Kidney glomerular epithelial cell (primary cell): ENCODE measurements at places on chromosomes 3 and 15.
A peak's percentile ranks its signal among the peaks of the same experiment; 100 is the strongest.

DNA sequence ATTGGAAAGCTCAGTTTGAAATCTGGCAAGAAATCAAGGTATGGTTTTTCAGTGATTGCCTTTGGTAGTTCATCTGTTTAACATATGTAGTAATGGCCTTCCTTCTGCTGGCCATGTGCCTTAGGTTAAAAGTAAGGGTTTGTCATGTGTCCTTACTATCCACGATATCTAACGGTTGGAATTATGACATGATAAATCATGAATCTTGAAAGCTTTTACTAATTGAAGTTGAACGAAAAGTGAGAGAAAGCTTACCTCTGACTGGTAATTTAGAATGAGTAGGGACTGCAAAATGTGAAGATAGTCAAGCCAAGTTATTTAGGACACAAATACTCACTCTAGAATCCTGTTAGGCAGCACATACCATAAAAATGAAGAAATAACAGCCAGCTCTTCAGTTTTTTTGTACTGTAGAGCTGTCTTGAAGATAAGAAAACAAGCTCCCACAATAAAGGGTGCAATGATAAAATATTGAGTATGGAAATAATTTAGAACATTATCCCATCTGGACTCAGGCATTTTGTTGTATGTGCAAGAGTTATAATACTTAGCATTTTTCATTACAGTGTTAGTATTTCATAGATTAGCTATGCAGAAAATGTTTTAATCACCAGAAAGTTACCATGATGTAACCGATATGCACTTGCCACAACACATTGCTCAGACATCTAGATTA is 303.4 kb downstream of the ZNF385D start:
- no peak for DNase-seq

DNA sequence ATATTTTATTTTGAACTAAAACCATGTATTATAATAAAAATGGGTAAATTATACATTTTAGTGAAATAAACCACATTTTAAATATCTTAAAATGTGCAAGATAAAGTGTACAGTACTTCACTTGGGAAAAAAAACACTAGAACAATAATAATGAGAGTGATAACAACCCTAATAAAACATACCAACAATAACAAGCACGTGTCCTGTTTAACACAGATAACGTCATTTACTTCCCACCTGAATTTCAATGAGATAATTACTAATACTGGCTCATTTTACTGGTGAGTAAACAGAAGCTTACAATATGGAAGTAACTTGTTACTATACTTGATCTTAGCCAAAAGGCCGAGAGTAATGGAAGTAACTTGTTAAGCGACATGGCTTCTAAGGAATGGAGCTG is 110.2 kb upstream of the PRTG start:
- no peak for DNase-seq

DNA sequence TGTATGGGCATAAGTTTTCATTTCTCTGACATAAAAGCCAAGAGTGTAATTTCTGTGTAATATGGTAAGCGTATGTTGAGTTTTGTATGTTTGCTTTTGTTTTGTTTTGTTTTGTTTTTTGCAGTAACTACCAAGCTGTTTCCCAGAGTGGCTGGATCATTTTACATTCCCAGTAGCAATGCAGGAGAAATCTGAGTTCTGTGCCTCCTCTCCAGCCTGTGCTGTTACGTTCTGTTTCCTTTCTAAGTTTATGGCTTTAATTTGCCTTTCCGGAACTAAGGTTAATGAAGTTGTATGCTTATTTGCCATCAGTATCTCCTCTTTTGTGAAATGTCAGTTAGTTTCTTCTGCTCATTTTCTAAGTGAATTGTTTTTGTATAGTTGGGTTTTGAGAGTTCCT is 307.8 kb downstream of the GABRG3 start:
- no peak for DNase-seq

- no peak for DNase-seq
Measured at GRCh38 chr15:87032295-87032694, 952.6 kb downstream of the AGBL1 start.

GRCh38 chr3:156536524-156537316 is 18.2 kb downstream of the SSR3 start:
- no peak for DNase-seq

- no peak for DNase-seq
Measured at GRCh38 chr3:137509354-137510045, 254.6 kb upstream of the SOX14 start.

DNA sequence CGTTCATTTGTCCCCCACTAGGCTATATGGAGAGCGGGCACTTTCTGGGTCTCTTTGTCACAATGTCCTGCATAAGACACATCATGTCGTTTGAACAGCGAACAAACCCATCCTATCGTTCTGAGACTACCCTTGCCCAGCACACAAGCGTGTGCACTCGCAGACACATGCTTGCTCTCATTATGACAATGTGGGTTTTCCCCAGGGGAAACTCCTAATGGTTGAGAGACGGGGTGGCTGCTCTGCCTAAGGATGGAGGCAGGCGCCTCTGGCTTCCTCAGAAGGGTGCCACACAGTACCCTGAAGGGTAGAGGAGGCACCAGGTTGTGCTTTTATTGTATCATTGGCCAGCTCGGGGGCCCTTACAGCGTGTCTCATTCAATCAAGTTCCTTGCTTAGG is 51.0 kb upstream of the MYZAP start:
- no peak for DNase-seq

DNA sequence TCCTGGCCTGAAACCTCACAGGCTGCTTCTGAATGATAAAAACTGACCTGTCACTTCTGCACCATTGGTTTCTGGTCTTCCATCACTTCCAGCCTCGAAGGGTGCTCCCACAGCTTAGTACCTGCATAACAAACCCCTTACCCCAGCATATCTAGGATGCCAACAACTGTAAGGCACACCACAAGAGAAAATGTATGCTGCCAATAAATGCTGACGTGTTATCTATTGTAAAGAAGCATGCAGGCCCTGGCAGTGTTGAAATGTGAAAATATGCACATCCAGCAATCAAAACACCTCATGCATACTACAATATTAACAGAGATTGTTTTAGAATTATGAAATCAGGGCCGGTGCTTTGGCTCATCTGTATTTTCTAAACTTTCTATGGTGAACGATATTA is 242.0 kb upstream of the NSMCE3 start:
- no peak for DNase-seq

DNA sequence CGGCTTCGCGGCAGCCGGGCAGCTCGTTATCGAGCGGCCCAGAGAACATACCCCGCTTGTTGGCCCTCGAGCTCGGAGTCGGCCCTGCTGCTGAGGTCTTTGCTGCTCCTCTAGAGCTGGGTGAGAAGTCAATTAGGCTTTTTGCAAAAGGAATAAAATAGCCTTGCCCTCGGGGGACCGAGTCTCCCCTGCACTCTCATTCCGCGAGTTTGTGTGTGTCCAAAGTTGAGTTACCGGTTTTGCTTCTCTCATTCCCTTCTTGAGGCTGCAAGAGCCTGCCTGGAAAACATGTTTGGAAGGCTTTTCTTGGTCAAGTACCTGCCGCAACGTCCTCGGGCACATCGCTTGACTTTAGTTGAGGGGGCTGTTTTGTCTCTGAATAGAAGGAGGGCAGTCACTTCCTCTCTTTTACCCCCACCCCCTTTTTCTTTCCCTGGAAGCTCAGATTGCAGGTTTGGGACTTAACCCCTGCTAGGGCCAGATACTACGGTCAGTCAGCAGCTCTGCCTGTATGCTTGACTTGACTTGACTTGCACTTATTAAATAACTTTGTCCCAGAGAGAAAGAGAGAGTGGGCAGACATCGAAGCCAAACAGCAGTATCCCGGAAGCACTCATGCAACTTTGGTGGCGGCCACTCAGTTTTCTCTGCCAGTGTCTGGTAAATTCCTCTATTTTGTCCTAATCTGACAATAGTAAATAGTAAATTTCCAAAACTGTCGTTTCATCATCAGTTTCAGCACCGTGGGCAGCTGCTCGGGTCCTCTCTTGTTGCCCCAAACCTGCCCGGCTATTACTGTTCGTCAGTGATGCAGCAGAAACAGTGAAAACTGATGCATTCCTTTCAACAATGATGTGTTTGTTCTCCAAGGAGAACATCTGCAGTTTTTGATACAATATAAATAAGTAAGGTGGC is 609 bp downstream of the RNF13 start:
- DNase-seq, result peak; percentile 50

DNA sequence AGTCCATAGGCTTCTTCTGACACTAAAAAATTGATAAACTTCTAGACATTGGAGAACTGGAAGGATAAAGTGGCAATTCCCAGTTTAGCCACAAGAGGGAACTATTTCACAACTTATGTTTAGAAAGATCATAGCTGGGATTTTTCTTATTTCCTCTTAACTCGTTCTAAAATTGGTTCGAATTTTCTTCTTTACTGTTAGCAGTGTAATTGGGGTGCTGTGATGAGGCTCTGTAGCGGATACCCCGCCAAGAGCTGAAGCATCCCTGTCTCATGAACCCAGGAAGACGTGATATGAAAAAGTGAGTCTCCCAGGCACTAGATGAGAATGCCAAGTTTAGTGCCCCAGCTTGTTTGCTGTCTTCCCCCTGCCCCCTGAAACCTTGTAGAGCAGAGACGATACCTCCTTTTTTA is 85.1 kb downstream of the PDCD6IP start:
- peak; percentile 69 for DNase-seq
